ENCODE measurements at places on chromosomes 1 and 21. TPM values are rescaled to one million over a fixed set of nuclear protein-coding genes. Genes with fewer than 3 reads are reported as not detected.

RGSL1 gene
- not detected for total RNA-seq

- no peak for DNase-seq
These were observed 45.0 kb upstream of the BCL10 start for GRCh38 chr1:85321237-85321964.

S100A16 gene
- total RNA-seq: not detected

GRCh38 chr1:4587721-4588120, 66.7 kb upstream of the AJAP1 start:
- DNase-seq: no peak

PHC2 gene
- 38.1 TPM for total RNA-seq

GRCh38 chr1:227735539-227736285, 477 bp downstream of the SNAP47 start:
- no peak for DNase-seq

LENEP gene
- total RNA-seq: 1.3 TPM

GRCh38 chr21:20698585-20698984, 299.6 kb upstream of the NCAM2 start:
- DNase-seq: no peak

DNA sequence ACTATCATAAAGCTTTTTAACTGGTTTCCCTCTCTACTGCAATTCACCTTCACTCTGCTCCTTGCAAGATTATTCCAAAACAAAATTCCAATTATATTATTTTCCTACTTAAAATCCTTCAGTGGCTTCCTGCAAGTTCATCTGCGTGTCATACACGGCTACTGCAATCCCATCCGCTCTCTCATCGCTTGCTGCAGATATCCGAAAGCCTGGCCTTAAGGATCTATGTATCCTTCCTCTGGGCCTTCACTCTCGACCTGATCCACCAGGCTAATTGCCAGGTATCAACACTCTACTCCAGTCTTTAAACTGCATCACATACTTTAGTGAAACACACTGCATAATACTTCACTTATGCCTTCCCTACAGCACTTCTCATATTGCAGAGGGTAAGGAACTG, 44.0 kb downstream of the VAV3 start:
- no peak for DNase-seq

GRCh38 chr1:174837386-174837785, 162.4 kb upstream of the CACYBP start:
- no peak for DNase-seq

LORICRIN gene
- not detected for total RNA-seq

DNA sequence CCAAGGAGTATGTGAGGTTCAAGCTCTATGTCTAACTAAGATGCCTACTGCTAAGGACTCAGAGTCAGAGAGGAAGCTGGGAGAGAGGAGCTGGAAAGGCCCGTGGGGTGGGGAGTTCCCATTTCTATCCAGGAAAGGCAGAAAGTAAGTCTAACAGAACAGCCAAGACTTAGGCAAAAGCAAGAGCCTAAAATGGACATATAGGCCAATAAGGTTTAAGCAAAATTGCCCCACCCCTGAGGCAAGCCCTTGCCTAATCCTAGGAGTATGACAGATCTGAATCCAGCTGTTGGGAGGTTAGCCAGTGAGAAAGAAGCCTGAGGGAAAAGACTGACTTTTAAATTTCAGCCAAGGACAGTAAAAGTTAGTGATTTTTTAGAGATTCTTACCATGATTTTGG, 1.6 kb upstream of the KLHDC9 start:
- no peak for DNase-seq

DNA sequence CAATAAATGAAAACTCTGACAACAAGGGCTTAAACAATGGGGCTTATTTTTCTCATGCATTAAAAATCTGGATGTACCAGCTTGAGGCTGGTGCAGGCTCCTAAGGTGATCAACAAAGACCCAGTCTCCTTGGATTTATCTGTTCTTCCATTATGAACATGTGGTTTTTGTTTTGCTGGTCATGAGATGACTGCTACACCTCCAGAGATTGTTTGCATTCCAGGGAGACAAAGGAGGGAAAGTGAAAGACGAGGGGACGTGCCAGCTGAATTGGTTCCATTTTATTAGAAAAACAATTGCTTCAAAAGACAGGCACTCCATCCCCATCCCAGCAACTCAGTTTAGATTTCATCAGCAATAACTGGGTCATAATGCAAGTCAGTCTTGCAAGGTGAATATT, 90.9 kb upstream of the KCNK1 start:
- DNase-seq: no peak

RBP7 gene
- total RNA-seq: not detected

EFNA3 gene
- 2.2 TPM for total RNA-seq

GRCh38 chr1:1567891-1568291, 6.8 kb downstream of the SSU72 start:
- no peak for DNase-seq

TNN gene
- not detected for total RNA-seq

GRCh38 chr1:67040405-67040804, 13.5 kb downstream of the SLC35D1 start:
- DNase-seq: no peak

GRCh38 chr1:22888320-22889075, 84.2 kb downstream of the LACTBL1 start:
- DNase-seq: no peak

- no peak for DNase-seq
These were observed 415.4 kb downstream of the LMO4 start for GRCh38 chr1:87744056-87744455.

- no peak for DNase-seq
These were observed 49.1 kb upstream of the ZNF648 start for GRCh38 chr1:182110635-182111034.

- DNase-seq: no peak
These were observed 37.3 kb downstream of the VANGL2 start for GRCh38 chr1:160437432-160438316.

- DNase-seq: no peak
These were observed 63.2 kb downstream of the CDK18 start for GRCh38 chr1:205567716-205568115.

DNA sequence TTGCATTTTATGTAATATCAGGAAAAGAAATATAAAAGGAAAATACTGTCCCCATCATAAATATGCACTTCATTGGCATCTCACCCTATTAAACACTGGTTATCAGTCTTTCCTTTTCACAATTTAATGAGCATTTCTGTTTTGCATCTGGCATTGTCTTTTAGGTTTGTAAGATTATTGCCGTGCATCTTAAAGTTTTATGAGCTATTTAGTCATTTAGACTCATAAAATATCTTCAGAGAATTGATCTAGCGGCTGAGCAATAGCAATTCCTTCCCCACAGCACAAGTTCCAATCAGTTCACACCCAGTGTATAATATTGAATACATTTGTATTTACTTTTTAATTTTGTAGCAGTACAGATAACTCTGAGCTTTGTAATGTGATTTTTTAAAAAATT, 112.3 kb upstream of the C1orf105 start:
- DNase-seq: no peak

GRCh38 chr1:71093938-71094337, 13.1 kb upstream of the ZRANB2 start:
- no peak for DNase-seq

CYP4A22 gene
- not detected for total RNA-seq

PLA2G2C gene
- total RNA-seq: not detected

F5 gene
- total RNA-seq: 4.6 TPM

GRCh38 chr1:204852854-204853253, 17.8 kb upstream of the NFASC start:
- no peak for DNase-seq

COL16A1 gene
- not detected for total RNA-seq

GRCh38 chr1:201476670-201477344, 7.8 kb upstream of the PHLDA3 start:
- no peak for DNase-seq

GRCh38 chr1:6490181-6491080, 1.0 kb downstream of the PLEKHG5 start:
- DNase-seq: peak; percentile 30

EXO5 gene
- total RNA-seq: 10.4 TPM

DNA sequence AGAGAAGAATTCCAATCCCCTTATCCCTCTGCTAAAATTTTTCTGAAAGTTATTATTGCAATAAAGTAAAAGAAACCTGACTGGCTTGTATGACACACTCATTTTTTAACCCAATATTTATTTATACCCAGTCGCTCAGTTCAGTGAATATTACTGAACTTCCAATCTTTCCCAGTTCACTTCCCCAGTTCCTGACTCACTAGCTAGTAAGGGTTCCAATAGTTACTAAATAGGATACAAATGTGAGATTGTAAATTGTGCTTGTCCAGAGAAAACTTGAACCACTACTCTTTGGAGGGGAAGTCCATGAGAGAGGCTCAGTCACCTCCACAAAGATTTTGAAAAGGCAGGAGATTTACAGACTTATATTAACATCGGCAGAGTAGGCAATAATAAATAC, 31.4 kb downstream of the PRDX6 start:
- DNase-seq: no peak

- no peak for DNase-seq
These were observed 4.9 kb upstream of the TMEM61 start for GRCh38 chr1:54975356-54976108.

S100A9 gene
- total RNA-seq: 3.5 TPM
